Right ventricle myocardium inferior (tissue), 1 donor: ENCODE measurements at places on chromosomes 13 and 19. TPM values are rescaled to one million over a fixed set of nuclear protein-coding genes. Genes with fewer than 3 reads are reported as not detected.

Gene TPRX1
- total RNA-seq = not detected

Gene ZNF541
- 1.2 TPM for total RNA-seq

Gene ZNF536
- total RNA-seq = 2.2 TPM

Gene MBD3L2
- not detected for total RNA-seq

Gene CC2D1A
- total RNA-seq = 18.7 TPM

Gene ONECUT3
- total RNA-seq = not detected

Gene ZIM2
- not detected for total RNA-seq

Gene KLC3
- total RNA-seq = not detected

Gene CTXN1
- 0.19 TPM for total RNA-seq

Gene JAK3
- 1.9 TPM for total RNA-seq

Gene LGALS13
- not detected for total RNA-seq

Gene C19orf67
- total RNA-seq = not detected

Gene OLFM2
- 2.2 TPM for total RNA-seq

Gene KLK15
- total RNA-seq = not detected

Gene SERP2
- total RNA-seq = 15.7 TPM
